ENCODE measurements at places on chromosomes 16 and 17.

GRCh38 chr16:31708348-31708747, 165.3 kb upstream of the ZNF267 start:
- no peak for DNase-seq

- DNase-seq = no peak
These were observed 3.2 kb downstream of the TPSG1 start for GRCh38 chr16:1221628-1222552.

DNA sequence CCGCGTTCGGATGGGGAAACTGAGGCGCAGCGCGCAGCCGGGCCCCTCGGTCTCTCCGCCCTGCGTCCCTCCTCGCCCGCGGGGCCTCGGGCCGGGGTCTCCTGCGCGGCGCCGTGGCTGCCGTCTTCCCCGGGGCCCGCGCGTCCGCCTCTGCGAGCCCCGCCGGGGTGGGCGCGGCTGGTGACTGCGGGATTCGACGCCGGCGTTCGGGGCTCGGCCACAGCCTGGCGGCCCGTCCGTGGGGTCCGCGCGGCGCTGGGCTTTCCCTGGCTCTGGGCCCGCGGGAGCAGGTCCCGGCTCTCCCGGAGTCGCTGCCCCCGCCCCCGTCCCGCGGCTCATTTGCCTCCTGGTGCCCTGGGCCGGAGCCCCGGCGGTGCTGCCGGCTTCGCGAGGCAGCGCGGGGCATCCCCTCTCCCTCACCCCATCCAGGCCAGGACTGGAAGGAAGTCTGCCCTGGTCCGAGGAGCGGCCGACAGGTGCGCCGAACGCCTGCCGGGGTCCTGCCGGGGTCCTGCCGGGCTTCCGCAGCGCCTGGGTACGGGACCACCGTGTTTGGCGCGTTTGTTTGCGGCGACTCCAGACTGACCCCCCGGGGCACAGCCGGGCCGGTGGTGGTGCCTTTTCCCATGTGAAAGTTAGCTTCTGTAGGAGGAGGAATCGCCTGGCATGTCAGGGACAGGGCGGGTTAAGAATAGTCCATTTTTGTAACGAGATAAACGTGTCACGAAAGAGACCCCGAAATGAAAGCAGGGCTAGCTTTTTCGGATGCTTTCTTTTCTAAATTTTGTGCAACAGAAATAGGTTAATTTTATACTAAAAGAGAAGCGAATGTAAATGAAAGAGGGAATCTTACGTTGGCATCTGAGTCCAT, 671 bp downstream of the CHMP6 start:
- DNase-seq = no peak

DNA sequence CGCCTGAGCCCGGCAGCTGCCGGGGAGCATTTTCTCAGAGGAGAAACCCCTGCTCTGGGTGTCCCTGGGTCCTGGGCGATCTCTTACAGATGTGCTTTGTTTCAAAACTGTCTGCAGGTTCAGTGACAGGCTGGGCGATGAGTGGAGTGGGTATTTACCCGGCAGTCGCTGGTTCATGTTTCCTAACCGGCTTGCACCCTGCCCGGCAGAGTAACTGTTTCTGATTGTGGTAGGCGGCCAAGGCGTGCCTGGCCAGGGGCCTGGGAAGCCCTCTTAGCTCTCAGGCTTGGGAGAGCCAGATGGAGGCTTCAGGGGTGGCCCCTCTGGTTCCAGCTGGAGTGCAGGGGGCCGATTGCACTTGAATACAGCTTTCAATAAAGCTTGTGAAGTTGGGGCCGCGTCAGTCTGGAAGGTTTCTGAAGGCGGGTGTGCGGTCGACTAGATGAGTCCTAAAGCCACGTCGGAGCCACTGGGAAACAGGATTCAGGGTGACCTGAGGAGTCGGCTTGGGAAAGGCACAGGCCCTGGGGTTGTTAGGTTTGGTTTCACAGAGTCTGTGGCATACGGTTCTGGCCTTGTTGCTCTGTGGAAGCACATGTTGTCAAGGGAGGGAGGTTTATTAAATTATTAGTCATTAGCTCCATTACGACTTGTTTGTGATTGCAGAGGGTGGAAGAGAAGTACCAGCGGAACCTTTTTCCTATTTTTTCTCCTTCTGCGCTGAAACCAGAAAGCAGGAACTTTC, 1.4 kb downstream of the BAIAP2 start:
- no peak for DNase-seq

- DNase-seq = no peak
These were observed 538.2 kb upstream of the HSBP1 start for GRCh38 chr16:83269541-83269940.

- no peak for DNase-seq
These were observed 93.3 kb downstream of the TOX3 start for GRCh38 chr16:52453644-52454043.
